ENCODE measurements at places on chromosomes 5 and 9. TPM values are rescaled to one million over a fixed set of nuclear protein-coding genes. Genes with fewer than 3 reads are reported as not detected.
A peak's percentile ranks its signal among the peaks of the same experiment; 100 is the strongest.

GRCh38 chr9:38082446-38083287 is 13.6 kb upstream of the SHB start:
- DNase-seq, result no peak

- peak; percentile 23 for DNase-seq
Observed at GRCh38 chr9:14652729-14653377, 40.4 kb downstream of the ZDHHC21 start.

DNA sequence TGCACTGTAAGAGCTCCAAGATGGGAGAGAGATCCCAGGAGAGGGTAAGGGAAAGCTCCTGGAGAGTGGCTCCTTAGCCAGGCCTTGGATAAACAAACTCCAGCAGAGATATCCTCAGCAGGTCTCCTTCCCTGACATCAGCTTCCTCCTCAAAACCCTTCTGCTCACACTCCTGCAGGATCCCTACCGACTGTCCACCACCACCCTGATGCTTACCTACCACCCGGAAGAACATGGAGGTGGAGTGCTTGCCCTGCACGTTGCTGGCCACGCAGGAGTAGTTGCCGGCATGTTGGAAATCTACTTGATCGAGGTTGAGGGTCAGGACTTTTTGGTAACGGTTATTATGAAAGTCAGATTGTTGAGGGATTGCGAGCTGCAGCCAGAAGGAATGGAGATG is 9.3 kb downstream of the CSF1R start:
- no peak for DNase-seq

DNA sequence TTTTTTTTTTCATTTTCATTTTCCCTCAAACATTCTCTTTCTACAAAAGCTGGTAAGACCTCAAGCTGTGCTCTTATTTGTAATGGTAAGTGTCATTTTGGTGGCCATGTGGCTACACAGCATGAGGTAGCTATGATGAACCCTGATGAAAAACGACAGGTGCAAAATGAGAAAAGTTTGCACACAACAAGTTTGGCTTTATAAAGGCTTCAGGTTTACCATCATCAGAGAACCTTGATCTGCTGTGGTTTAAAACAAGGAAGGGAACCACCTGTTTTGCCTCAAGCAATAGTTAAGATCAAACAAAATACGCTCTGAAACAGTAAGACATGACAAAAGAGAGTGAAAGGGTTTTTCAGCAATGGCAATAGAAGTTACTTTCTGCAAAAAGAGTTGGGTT is 1124.6 kb upstream of the ACO1 start:
- DNase-seq, result no peak

DNA sequence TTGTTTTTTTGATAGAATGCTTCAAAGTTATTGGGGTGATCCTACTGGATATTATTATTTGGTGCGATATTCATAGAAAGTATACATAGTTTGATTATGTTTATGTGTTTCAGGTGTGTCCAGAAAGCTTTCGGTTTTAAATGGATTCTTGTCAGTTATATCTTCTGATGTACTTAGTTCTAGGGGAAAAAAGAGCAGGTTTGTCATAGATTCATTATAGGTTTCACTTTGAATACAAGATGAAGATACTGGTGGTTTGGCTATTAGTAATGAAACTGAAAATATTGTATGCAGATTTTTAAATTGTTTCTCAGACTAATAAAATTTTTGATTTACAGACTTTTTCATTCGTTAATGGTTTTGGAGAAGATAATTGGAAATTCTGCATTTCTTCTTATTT is 98.9 kb downstream of the MAN2A1 start:
- no peak for DNase-seq

GRCh38 chr5:56457887-56458812 is 225.0 kb upstream of the ANKRD55 start:
- DNase-seq, result no peak

GRCh38 chr5:81837667-81838306 is 86.9 kb upstream of the SSBP2 start:
- no peak for DNase-seq

GRCh38 chr5:159155960-159156359 is 53.4 kb downstream of the RNF145 start:
- DNase-seq, result no peak

- DNase-seq, result no peak
Observed at GRCh38 chr5:154767576-154767975, 12.4 kb downstream of the LARP1 start.

- DNase-seq, result no peak
Observed at GRCh38 chr5:142117579-142118151, 9.1 kb downstream of the NDFIP1 start.

DNA sequence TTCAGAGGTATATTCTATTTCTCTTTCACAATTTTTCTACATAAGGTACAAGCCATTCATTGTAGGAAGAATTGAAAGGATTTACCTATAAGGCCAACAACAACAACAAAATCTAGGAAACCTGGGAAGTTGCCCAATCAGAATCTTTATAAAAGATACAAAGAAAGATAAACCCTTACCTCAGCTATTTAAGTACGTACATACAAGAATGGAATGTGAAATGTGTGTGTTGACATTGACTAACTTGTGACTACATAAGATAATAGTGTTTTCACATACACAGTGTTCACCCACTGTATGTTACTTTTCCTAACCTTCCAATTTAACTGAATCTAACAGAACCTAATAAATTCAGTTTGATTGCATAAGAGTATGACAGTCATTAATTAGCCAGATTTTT is 154.1 kb downstream of the ADAMTS6 start:
- no peak for DNase-seq

DNA sequence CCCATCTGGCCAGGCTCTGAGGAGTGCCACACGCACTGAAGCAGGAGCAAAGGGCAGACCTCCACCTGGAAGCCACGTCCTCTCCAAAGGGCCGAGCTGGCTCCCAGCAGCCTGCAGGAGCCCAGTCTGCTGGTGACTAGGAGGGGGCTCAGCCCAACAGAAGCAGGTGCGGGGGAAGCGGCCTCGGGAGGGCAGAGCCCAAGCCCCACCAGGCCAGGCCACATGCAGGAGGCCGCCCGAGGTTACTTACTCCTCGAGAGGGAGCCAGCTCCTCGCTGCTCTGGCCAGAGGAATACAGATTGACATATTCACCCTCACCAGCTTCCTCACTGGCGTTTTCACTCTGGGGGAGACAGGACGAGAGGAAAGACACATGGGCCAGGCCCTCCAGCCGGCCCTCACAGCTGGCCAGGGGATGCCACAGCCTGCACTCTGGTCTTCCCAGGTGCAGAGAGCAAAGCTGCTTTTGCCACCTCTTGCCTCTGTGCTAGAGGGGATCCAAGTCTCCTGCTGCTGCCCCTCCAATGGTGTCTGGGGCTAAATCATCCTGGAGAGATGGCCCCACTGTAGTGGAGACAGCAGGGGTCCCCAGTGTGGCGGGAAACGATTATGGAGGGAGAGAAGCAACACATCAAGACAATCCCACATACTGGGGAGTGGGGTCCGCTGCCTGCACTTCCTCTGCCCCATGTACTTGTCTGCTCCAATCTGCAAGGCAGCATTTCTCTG is 58.6 kb downstream of the PRRT1B start:
- no peak for DNase-seq

GRCh38 chr5:14930486-14930885 is 58.9 kb upstream of the ANKH start:
- DNase-seq, result no peak

GRCh38 chr9:119898316-119898715 is 529.1 kb upstream of the BRINP1 start:
- DNase-seq, result no peak

GRCh38 chr9:91868732-91869391 is 81.2 kb downstream of the ROR2 start:
- DNase-seq, result no peak

GRCh38 chr9:114124138-114124537 is 25.0 kb upstream of the KIF12 start:
- no peak for DNase-seq

The IRX2 gene
- total RNA-seq, result 17.2 TPM

The SLC6A19 gene
- total RNA-seq, result not detected

The CTNNAL1 gene
- total RNA-seq, result 182 TPM

The SAXO1 gene
- not detected for total RNA-seq

The MYMK gene
- not detected for total RNA-seq

The DBH gene
- not detected for total RNA-seq

The PLPP7 gene
- total RNA-seq, result 2.2 TPM

The IL7R gene
- 1.6 TPM for total RNA-seq

The COX7C gene
- 403 TPM for total RNA-seq
